GM12878 (cell line): ENCODE measurements at places on chromosomes 7 and 10.

GRCh38 chr10:96910488-96911395, 78.6 kb downstream of the LCOR start:
- H3K36me3 ChIP-seq, result peaks cover 5% of the 10 kb centered on the region
- no peak overlapping the region for H3K4me3 ChIP-seq
- no peaks in the 10 kb centered on the region for H3K27me3 ChIP-seq
- H3K27ac ChIP-seq, result peak overlapping the region; percentile 24; the same call in 1 of the 2 replicates

DNA sequence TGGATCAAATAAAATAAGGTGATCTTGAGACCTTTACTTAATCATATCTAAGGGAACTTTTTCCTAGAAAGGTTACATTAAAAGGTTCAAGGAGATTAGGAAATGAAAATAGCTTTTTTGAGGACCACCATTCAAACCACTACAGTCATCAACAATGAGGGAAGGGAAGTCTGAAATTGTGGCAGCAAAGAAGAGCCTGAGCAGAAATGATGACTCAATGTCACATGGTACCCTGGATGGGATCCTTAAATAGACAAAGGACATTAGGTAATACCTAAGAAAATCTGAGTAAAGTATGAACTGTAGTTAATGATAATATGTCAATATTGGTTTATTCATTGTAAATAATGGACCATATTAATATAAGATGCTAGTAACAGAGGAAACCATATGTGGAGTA, 236.0 kb downstream of the SEMA3D start:
- H3K27me3 ChIP-seq, result no peaks in the 10 kb centered on the region
- H3K27ac ChIP-seq, result no peak overlapping the region
- H3K36me3 ChIP-seq, result no peaks in the 10 kb centered on the region
- H3K4me1 ChIP-seq, result no peaks in the 10 kb centered on the region

GRCh38 chr7:20352573-20353306, 22.0 kb downstream of the ITGB8 start:
- no peaks in the 10 kb centered on the region for H3K4me1 ChIP-seq
- no peak for DNase-seq
- H3K4me3 ChIP-seq, result no peak overlapping the region
- H3K27ac ChIP-seq, result no peak overlapping the region
- no peaks in the 10 kb centered on the region for H3K27me3 ChIP-seq
- H3K36me3 ChIP-seq, result no peaks in the 10 kb centered on the region

DNA sequence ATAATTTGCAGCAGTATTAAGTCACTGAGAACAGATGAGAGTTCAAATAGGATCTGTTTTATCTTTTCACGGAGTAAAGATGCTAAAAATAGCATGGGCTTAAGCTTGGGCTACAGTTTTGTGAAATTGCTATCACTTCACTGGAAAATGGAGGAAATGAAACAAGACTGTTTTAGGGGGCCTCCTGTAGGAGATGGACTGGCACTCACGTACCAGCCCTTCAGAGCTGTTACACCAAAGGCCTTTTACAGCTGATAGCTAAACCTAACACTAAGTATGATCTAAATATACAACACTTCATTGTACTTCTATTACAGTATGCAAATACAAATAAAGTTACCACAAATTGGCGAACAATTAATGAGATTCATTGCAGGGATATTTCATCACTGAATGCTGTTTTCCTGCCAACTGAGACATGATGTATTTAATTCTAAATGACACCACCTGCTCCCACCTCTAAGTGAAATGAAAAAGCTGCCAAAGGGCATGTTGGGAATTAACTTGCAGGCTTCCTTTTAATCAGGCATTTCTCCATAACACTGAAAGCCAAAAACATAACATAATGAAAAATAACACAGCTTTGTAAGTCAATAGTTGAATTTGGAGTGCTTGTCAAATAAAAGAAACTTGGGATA, 304.5 kb upstream of the LRRN3 start:
- H3K27me3 ChIP-seq, result no peaks in the 10 kb centered on the region
- no peaks in the 10 kb centered on the region for H3K4me1 ChIP-seq
- no peaks in the 10 kb centered on the region for H3K36me3 ChIP-seq
- no peak overlapping the region for H3K27ac ChIP-seq
- no peak for DNase-seq

- H3K27me3 ChIP-seq, result peaks cover 4% of the 10 kb centered on the region
- no peak overlapping the region for H3K27ac ChIP-seq
- DNase-seq, result no peak
- no peak overlapping the region for H3K4me3 ChIP-seq
Observed at GRCh38 chr10:89201345-89202032, 5.6 kb downstream of the CH25H start.

- no peaks in the 10 kb centered on the region for H3K27me3 ChIP-seq
- no peaks in the 10 kb centered on the region for H3K4me1 ChIP-seq
- no peak for DNase-seq
- H3K36me3 ChIP-seq, result no peaks in the 10 kb centered on the region; the same call in 1 of the 2 replicates
- no peak overlapping the region for H3K4me3 ChIP-seq
Observed at GRCh38 chr7:112336936-112337576, 113.2 kb upstream of the IFRD1 start.

DNA sequence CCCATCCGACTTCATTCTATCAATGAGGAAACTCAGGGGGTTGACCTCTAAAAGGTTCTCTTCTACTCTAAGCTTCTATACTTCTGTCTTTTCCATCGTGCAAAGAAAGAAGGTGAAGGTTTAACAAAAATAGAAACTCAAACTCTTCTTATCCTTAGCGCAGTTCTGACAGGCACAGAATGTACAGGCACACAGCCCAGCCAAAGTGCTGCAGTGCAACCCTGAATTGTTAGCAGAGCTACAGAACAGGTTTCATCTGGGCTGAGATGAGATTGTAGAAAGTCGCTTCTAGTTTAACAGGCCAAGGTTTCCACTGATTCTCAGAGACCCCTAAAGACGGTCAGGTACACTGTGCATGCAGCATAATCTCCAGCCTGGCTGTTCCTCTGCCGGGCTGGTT, 79.3 kb upstream of the AFAP1L2 start:
- H3K27me3 ChIP-seq, result no peaks in the 10 kb centered on the region
- peaks cover 3% of the 10 kb centered on the region for H3K36me3 ChIP-seq
- no peak for DNase-seq
- no peak overlapping the region for H3K27ac ChIP-seq

DNA sequence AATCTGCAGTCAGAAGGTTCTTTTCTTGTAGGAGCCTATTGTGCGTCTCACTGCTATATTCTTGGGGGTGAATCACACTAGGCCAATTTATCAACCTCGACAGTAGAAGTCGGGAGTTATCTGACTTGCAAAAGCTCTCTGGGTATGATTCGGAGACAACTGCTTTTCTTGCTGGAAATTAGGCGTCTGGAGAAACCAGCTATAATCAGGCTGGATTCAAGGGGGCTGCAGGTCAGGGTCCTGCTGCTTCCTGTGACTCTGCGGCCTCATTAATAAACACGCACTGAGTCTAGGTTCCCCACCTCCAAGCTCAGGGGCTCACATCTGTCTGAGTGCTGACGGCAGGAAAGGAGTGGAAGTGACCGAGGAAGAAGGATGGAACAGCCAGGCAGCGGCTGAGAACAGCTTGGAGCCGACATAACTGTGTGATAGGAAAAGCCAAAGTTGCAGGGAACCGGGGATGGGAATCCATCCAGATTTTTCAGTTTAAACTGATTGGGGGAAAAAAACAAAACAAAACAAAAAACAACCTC, 184.6 kb downstream of the FANK1 start:
- H3K36me3 ChIP-seq, result no peaks in the 10 kb centered on the region
- no peak overlapping the region for H3K27ac ChIP-seq
- no peaks in the 10 kb centered on the region for H3K27me3 ChIP-seq
- no peak overlapping the region for H3K4me3 ChIP-seq

GRCh38 chr10:35635576-35635975, 6.5 kb downstream of the FZD8 start:
- H3K27me3 ChIP-seq, result no peaks in the 10 kb centered on the region; the same call in 1 of the 2 replicates
- H3K4me1 ChIP-seq, result no peaks in the 10 kb centered on the region
- H3K36me3 ChIP-seq, result no peaks in the 10 kb centered on the region
- no peak overlapping the region for H3K4me3 ChIP-seq
- DNase-seq, result peak; percentile 20

DNA sequence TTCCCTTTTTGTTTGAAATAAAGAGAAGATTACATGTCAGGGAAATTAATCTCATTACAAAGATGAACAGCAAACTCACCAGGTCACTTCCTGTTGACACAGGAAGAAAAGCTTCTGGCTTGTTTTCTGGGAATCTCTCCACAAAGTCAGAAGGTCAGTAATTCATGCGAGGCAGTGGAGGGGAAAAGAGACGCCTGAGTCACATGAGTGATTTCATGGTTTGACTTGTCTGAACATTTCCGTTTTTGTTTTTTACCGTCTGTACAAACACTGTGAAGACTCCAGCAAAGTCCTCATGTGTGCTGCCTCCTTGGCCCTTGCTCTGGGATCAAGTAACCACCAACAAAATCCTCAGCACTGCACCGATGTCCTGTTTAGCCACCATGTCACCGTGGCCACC, 2.5 kb upstream of the HABP2 start:
- no peaks in the 10 kb centered on the region for H3K27me3 ChIP-seq
- H3K27ac ChIP-seq, result no peak overlapping the region
- H3K4me1 ChIP-seq, result no peaks in the 10 kb centered on the region; the same call in 1 of the 2 replicates

DNA sequence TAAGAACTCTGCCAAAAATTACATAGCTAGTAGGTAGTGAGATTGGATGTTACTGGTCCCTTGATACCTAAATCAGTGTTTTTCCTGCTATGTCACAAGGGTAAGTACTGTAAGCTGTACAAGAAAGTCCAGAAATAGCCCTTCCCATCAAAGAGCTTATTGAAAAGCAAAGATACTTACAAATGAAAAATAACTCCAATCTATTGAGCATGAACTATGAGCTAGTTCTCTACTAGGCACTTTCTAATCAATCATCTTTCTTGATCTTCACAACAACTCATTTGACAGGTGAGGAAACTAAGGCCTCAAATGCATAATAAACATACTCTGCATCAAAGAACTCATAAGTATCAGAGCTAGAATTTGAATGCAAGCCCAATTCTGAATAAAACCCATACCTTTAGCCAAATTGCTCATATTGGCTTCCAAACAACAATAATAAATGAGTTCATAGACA, 249.8 kb upstream of the TCF7L2 start:
- no peak overlapping the region for H3K27ac ChIP-seq
- H3K4me1 ChIP-seq, result no peaks in the 10 kb centered on the region
- H3K27me3 ChIP-seq, result no peaks in the 10 kb centered on the region
- no peak for DNase-seq
- H3K36me3 ChIP-seq, result no peaks in the 10 kb centered on the region
- no peak overlapping the region for H3K4me3 ChIP-seq

DNA sequence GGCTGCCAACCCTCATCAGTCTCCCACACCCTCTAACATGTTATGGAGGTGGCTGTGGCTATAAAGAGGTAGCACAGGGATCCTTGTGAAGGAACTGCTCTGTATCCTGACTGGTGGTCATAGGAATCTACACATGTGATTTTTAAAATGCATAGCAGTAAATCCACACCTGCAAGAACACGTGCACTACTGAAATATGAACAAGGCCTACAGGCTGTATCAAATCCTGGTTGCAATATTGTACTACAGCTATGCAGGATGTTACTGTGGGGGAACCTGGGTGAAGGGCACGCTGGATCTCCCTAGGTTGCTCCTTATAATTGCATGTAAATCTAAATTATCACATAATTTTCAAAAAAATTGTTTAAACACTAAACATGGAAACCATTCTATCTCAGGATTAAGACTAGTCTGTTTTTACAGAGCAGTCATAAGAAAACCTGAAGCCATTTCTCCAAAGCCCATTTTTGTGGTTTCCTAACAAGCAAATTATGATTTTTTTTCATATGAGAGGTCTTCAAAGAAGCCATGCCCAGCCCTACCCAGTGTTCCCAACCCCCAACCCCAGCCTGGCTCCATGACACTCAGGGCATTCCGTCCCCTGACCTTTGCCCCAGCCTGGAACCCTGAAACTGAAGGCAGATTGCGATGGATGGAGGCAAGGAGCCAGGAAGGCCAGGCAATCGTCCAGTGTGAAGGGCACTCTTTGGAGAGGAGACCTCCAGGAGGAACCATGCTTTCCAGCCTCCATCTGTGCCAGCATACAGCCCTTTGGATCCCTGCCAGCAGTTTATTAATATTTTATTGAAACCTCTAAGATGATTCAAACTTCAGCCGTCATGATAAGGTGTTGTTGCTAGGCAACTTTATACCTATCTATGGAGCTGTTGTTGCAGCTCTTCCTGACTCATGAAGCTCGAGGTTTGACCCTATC, 161.0 kb downstream of the GRID1 start:
- no peaks in the 10 kb centered on the region for H3K4me1 ChIP-seq
- H3K27me3 ChIP-seq, result no peaks in the 10 kb centered on the region; the same call in 1 of the 2 replicates
- H3K36me3 ChIP-seq, result no peaks in the 10 kb centered on the region; the same call in 1 of the 2 replicates
- DNase-seq, result no peak
- no peak overlapping the region for H3K27ac ChIP-seq

GRCh38 chr7:42237811-42238541, 967 bp upstream of the GLI3 start:
- H3K4me3 ChIP-seq, result peak overlapping the region; percentile 71
- peaks cover 18% of the 10 kb centered on the region for H3K27me3 ChIP-seq
- no peak for DNase-seq
- no peak overlapping the region for H3K27ac ChIP-seq

- H3K27me3 ChIP-seq, result no peaks in the 10 kb centered on the region
- H3K4me1 ChIP-seq, result no peaks in the 10 kb centered on the region
- H3K36me3 ChIP-seq, result no peaks in the 10 kb centered on the region
- peak; percentile 31 for DNase-seq
- H3K4me3 ChIP-seq, result no peak overlapping the region
- no peak overlapping the region for H3K27ac ChIP-seq
Observed at GRCh38 chr7:111741811-111742240, 179.5 kb upstream of the IMMP2L start.

GRCh38 chr10:132706701-132707100, 79.2 kb downstream of the NKX6-2 start:
- no peaks in the 10 kb centered on the region for H3K27me3 ChIP-seq
- no peaks in the 10 kb centered on the region for H3K36me3 ChIP-seq
- no peak overlapping the region for H3K4me3 ChIP-seq
- no peaks in the 10 kb centered on the region for H3K4me1 ChIP-seq
- H3K27ac ChIP-seq, result no peak overlapping the region

- peaks cover 9% of the 10 kb centered on the region for H3K4me1 ChIP-seq
- no peak overlapping the region for H3K27ac ChIP-seq
- H3K4me3 ChIP-seq, result no peak overlapping the region
- no peaks in the 10 kb centered on the region for H3K27me3 ChIP-seq
- no peak for DNase-seq
- no peaks in the 10 kb centered on the region for H3K36me3 ChIP-seq
Observed at GRCh38 chr10:81136261-81136660, 598.6 kb downstream of the SH2D4B start.

GRCh38 chr10:24114556-24114955, 94.4 kb upstream of the KIAA1217 start:
- no peaks in the 10 kb centered on the region for H3K36me3 ChIP-seq
- H3K4me1 ChIP-seq, result no peaks in the 10 kb centered on the region
- H3K27me3 ChIP-seq, result no peaks in the 10 kb centered on the region
- H3K4me3 ChIP-seq, result no peak overlapping the region
- H3K27ac ChIP-seq, result no peak overlapping the region
- no peak for DNase-seq

DNA sequence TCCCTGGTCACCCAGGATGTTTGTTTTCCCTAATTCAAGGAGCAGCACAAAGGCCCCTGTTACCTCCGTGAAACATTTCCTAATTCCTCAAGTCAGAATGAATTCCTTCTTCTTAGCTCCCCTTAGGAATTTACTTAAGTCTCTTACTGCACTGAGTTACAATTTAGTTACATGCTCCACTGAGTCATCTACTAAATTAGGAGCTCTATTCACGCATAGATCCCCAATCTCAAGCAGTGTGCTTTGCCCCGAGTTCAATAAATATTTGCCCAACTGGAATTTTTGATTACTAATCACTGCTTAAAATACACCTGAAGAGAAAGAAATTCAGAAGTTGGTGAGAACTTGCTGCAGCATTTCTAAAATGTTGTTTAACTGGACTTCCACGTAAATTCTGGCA, 329.4 kb upstream of the MYO3A start:
- no peaks in the 10 kb centered on the region for H3K4me1 ChIP-seq
- no peaks in the 10 kb centered on the region for H3K27me3 ChIP-seq
- H3K4me3 ChIP-seq, result no peak overlapping the region
